Stimulated activated CD8-positive, alpha-beta memory T cell treated with anti-CD3 and anti-CD28 coated beads, Interleukin-15, amount 100 ng/mL, for 24 hours (primary cell): ENCODE measurements at places on chromosomes 2 and 18.
A peak's percentile ranks its signal among the peaks of the same experiment; 100 is the strongest.

DNA sequence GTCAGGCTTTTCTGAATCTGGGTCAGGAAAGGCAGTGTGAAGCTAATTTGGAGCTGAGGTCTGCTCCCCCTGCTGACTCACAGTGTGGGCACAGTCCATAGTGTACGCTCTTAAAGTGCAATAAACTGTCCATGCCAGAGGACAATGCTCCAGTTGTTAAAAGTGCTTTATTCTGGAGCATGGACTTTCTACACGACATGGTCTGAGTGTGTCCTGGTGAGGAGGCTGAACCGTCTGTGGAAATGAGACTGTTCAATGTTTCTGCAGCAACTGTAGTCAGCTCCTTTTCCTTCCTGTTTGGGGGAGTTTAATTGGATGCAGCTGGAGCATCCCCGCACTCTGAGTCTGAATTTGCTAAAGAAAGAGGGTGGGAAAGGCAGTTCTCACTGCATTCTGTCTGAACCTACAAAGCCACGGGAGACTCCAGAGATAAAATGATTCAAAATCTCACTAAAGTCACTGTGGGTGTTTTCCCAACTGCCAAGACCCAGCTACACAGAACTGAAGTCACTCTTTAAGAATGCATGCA is 110.2 kb upstream of the TRIB2 start:
- DNase-seq = no peak

DNA sequence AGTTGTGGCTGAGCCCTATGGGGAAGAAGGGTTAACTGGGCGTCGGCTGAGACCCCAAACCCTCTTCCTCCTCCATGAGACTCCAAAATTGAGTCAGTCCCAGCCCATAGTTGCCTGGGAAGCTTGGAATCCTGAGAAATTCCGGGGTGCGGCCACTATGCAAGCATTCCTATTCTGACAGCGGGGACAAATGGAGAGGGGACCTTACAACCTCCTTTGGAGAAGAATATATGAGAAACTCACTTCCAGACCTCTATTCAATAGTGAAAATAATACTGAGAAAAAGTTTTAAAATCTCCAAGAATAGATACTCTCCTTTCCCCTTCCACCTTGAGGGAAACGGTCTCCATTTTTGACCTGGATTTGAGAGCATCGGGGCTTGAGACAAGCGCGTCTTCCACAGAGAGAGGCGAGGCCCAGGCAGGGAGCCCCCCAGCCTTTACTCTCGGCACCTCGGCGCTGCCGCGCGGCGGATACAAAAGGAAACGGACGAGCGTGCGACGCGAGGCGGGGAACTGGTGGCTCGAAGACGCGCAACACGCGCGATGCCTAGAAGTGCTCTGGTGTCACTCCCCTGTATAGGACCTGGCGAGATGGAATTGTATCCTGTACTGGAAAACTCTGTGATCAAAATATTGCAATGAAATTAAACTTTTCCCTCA is 11.1 kb downstream of the NR4A2 start:
- no peak for DNase-seq

DNA sequence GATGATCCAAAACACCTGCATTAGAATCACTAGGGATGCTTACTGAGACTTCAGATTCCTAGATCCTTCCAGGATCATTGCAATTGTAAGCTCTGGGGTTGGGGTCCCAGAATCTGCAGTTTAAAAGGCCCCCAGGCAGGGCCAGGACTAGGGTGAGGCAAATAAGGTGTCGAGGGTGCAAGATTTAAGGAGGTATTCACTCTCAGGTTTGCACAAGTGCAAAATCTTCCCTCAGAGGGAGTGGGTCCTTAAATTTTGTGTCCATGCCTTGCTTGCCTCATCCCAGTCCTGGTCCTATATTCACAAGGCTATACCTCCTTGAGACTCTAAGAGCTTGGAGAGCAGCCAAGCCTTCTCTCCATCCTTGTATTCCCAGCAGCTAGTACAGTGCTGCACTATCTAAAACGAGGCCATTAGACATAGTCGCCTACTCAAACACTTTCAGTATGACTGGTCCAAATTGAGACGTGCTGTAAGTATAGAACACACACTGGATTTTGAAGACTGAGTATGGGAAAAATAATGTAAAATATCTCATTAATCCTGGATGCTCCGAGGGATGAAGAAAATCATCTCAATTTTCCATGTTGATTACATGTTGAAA is 31.6 kb upstream of the MREG start:
- DNase-seq = no peak

GRCh38 chr18:7921938-7922587 is 354.9 kb downstream of the PTPRM start:
- no peak for DNase-seq

- no peak for DNase-seq
Measured at GRCh38 chr2:234269769-234270204, 219.3 kb downstream of the SPP2 start.

DNA sequence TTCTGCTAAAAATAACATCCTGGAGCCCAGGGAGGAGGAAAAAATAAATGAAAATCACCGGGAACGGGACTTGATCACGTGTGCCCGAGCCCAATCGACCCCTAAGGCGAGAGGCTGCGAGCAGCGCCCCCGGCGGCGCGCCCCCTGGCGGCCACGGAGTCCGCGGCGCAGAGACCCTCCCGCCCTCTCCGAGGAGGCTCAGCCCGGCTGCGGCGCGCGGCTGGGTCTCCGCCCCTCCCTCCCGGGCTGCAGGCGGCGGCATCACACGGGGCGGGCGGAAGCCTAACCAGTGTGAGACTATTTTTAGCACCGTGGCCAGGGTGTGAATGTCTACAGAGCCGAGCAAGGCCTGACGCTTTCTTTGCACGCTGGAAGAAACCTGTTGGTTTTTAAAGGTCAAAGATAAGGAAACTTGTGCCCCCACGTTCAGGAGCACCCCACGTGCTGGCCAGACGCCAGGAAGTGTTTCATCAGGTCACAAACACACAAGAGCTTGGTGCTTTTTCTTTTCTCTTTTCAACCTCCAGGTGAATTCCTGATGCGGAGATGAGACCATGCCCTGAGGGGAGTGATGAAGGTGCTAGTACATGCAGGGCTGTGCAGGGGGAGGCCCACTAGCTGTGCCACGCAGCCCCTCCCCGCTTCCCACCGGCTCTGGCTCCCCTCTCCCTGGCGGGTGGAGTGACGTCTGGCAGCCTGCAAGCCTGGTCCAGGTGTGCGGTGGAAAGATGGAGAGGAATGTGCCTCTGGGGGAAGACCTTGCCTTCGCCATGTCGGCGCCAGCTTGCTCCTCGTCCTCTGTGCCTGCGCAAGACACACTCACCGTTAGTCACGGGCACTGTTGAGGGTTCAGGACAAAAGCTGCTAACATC is 35.3 kb upstream of the DNMT3A start:
- DNase-seq = peak; percentile 83

- no peak for DNase-seq
Measured at GRCh38 chr18:58097121-58097906, 53.3 kb downstream of the NEDD4L start.

GRCh38 chr18:57077786-57078552 is 68.9 kb upstream of the BOD1L2 start:
- no peak for DNase-seq

DNA sequence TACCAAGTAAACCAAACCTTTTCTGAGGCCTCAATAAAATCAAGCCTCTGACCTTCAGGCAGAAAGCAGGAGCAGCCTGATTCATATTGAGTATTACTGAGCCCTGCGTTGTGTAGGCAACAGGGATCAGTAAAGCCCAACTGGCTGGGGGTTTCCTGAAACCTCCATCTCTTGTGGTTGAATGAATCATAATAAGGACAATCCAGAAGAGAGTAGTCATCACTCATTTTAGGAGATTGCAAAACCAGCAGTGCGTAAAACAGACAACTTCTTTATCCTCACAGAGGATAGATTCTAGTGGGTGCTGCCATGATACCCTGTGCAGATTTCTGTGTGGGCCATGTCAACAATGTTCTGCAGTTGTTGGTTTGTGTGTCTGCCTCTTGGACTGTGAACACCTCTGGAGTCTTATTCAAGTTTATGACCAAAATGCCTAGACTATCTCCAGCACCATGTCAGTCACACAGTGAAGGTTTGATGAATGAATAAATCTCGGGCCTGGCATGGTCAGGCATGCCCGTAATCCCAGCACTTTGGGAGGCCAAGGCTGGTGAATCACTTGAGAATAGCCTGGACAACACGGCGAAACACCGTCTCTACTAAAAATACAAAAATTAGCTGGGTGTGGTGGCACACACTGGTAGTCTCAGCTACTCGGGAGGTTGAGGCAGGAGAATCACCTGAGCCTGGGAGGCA is 51.8 kb upstream of the RAB27B start:
- DNase-seq = no peak

GRCh38 chr2:228649447-228649846 is 468.0 kb upstream of the SPHKAP start:
- no peak for DNase-seq

DNA sequence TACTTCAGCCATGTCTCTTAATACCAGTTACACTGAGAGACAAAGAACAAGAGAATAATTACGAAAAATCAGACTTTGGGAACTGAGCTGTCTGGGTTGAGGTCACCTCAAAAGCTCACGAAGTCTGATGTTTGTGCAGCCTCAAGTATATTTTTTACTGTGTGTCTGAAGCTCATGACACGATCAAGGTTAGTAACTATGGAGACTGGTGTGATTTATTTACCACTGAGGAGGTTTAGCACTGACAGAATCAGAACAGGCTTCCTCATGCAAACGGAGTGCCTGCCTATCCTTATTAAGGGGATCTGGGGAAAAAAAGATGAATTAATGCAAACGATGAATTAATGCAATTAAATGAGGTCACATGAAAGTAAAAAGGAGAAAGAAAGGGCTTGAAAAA is 61.1 kb upstream of the RAPH1 start:
- no peak for DNase-seq

DNA sequence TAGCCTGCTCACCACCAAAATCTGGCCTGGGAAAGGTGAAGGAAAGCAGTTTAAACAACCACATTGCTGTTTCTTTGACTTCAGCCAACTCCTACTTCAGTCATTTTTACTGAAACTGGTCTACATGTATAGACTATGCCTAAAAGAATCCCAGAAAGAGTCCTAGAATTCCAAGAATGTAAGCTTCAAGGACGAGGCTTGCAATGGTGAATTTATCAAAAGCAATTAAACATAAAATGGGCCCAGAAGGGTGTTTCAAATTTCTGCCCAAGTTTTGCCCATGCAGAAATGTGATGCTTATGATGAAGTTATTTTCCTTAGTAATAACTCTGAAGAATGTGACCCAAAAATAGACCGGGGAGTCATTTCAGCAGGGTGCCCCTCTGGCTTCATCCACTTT is 16.6 kb downstream of the EN1 start:
- DNase-seq = no peak

- no peak for DNase-seq
Measured at GRCh38 chr2:119749477-119750012, 10.2 kb upstream of the PTPN4 start.

DNA sequence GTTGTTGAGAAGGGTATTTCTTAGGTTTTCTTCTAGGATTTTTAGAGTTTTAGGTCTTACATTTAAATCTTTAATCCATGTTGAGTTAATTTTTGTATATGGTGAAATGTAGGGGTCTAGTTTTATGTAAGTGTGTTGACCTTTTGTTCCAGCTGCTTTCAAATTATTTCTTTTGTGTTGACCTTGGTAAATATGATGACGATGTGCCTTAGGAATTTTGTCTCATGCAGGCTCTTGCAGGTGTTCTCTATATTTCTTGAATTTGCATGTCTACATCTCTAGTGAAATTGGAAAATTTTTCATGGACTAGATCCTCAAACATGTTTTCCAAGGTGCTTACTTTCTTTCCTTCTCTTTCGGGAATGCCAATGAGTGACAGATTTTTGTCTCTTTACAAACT is 1609.3 kb upstream of the ZEB2 start:
- DNase-seq = no peak

- no peak for DNase-seq
Measured at GRCh38 chr2:201996679-201997314, 36.9 kb upstream of the FZD7 start.

GRCh38 chr2:119004602-119005001 is 62.6 kb downstream of the MARCO start:
- DNase-seq = no peak

- DNase-seq = no peak
Measured at GRCh38 chr2:72894514-72894913, 7.3 kb downstream of the SPR start.

DNA sequence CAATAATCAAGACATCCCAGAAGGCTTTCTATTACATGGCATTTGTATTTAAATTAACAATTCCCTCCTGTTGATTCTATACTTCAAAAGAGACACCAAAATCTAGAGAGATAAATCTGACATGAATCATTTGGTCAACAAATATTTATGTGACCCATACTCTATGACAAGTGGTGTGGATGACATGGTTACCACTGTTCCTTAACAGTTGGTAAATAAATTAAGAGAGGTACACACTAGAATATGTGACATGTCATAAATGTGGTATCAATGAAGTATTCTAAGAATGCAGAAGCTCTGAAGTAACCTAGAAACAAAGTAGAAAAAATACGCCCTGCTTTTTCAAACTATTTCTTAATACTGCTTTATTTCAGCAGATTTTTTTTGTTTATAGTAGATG is 255.4 kb downstream of the EXOC6B start:
- DNase-seq = no peak

GRCh38 chr18:63004466-63005089 is 289.2 kb downstream of the PHLPP1 start:
- DNase-seq = no peak

DNA sequence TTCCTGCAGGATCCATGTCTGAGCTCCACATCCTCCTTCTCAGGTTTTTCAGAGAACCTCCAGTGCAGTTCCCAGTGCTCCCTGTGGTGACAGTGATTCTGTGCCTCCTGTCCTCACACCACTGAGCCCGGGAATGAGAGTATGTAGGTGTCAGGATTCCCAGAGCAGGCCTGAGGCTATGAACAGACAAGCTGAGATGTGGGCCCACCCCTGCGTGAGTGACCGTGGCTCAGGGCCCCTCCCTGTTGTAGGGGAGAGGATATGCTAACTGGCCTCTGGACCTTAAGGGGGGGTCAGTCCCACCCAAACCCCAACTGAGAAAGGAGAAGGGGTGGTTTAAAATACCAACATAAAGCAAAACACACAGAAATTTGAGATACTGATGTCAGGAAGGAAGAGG is 104.8 kb upstream of the RAB12 start:
- DNase-seq = no peak

DNA sequence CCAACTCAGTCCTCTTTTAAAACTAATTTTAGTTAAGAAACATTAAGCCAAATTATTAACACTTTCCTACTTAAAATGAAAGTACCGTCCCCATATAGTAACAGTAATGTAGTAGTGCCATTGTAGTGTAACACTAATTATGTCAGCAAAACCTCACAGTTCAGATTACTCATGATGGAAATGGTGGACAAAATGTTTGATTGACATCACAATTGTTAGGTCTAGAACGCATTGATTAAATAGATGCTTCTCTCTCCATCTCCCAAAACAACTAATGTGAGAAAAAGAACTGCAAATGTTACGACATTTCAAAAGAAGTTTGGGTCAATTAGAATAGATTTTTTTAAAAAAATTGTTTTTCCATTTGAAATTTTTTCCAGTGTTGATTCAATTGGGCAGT is 1.2 kb upstream of the ATF2 start:
- DNase-seq = no peak

GRCh38 chr2:64837925-64838641 is 151.1 kb upstream of the SLC1A4 start:
- DNase-seq = no peak

GRCh38 chr2:25176541-25177181 is 8.3 kb upstream of the POMC start:
- DNase-seq = no peak
